BE2C (cell line): ENCODE measurements at places on chromosomes 13 and 19.

DNA sequence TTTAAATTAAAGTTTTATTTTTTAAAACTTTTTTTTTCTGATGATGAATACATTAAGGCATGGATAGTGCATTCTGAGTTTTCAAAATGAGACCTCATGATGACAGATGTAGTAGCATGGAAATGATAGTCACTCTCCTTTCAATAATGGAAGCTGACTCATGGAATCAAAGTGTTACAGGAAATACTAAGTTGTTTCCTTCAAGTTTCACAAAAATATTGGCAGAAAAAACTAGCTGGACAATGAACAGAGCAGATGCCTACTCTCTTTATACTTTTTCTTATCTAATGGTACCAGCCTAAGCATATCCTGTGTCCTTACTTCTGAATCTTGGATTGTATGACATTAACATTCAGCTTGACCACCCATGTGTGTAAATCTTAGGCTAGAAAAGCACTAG, 1337.3 kb downstream of the PCDH9 start:
- DNase-seq, result no peak

DNA sequence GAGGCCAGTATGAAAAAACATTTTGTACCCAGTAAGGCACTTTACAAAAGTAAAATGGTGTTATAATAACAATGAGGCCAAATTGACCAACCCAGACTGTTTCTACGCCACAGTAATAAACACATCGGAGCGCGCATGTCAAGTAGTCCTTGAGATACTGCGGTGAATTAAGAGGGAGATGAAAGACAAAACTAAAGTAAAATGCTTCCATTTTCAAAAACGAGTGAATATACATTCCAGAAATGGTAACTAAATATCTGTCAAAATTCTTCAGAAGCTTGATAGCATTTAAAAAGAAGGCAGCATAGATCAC, 19.0 kb downstream of the N4BP2L1 start:
- no peak for DNase-seq

DNA sequence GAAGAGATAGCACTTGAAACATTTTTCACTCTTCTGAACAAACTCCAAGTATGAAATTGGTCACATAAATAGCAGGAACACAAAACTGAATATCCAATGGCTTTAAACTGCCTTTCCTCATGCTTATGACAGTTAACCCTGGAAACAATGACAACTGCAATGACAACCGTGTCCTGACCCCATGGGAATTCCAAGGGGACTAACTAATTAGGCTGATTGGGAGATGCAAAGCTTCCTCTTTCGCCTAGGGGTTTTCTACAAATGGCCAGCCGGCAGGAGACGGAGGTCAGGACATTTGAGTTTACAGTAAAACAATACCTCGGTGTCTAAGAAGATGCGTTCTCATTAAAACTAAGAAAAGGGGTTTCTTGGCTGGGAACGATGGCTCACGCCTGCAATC, 53.0 kb upstream of the URAD start:
- no peak for DNase-seq

- no peak for DNase-seq
Observed at GRCh38 chr13:107028751-107029150, 460.8 kb upstream of the ARGLU1 start.

DNA sequence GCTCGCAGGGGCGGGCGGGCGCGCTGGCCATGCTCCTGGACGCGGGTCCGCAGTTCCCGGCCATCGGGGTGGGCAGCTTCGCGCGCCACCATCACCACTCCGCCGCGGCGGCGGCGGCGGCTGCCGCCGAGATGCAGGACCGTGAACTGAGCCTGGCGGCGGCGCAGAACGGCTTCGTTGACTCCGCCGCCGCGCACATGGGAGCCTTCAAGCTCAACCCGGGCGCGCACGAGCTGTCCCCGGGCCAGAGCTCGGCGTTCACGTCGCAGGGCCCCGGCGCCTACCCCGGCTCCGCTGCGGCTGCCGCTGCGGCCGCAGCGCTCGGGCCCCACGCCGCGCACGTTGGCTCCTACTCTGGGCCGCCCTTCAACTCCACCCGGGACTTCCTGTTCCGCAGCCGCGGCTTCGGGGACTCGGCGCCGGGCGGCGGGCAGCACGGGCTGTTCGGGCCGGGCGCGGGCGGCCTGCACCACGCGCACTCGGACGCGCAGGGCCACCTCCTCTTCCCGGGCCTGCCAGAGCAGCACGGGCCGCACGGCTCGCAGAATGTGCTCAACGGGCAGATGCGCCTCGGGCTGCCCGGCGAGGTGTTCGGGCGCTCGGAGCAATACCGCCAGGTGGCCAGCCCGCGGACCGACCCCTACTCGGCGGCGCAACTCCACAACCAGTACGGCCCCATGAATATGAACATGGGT, 599 bp downstream of the ZIC2 start:
- no peak for DNase-seq
